T-cell (primary cell): ENCODE measurements at places on chromosomes 2 and 18.
A peak's percentile ranks its signal among the peaks of the same experiment; 100 is the strongest.

GRCh38 chr18:70127359-70127758 lies 78.1 kb downstream of the RTTN start:
- no peaks in the 10 kb centered on the region for H3K4me1 ChIP-seq
- H3K27ac ChIP-seq, result no peak overlapping the region
- no peak for DNase-seq
- no peaks in the 10 kb centered on the region for H3K27me3 ChIP-seq
- H3K4me3 ChIP-seq, result no peak overlapping the region

DNA sequence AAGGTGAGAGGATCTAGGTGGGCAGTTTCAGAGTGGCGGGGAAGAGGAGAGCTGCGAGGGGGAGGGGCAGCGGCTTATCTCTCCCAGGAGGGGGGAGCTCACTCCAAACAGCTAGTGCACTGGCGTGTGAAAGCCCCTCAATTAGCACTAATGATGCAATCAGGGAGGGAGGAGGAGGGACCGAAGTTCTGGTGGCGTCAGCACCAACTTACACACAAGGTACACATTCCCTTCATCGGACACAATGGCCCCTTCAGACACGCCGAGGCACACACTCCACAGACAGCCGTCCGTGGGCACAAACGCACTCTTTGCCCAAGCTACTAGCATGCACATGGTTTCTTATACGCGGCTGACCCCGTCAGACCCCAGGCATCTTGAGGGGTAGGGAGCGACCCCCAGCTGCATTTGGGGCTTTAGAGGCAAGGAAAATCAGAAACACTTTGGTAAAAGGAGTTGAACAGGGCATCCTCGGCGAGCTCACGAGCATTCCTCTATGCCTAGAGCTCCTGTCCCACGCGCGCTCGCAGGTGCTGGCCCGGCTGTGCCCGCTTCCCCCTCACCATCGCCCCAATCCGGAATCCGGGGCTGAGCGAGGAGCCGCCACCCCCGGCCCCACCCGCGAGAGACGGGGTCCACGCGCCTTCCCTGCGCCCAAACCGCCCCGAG lies 868 bp upstream of the PKDCC start:
- peaks cover 3% of the 10 kb centered on the region for H3K27me3 ChIP-seq
- H3K4me1 ChIP-seq, result peaks cover 14% of the 10 kb centered on the region
- H3K36me3 ChIP-seq, result no peaks in the 10 kb centered on the region

DNA sequence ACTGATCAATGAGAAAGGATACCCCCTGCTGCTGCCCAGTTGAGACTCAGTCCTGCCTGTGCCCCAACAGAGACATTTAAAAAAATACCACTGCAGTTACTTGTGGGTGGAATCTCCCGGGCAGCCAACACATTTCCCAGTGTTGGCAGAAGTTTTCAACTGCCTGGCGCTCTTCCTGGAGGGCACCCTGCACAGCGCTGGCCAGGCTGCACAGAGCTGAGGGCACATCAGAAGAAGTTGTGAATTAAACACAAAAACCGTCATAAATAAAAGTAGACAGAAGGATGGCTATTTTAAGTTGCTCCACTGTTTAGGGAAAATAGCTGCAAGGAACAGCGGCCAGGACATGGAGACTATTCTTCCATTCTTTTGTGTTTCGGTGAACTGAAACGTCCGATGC lies 110.2 kb upstream of the THOC1 start:
- no peaks in the 10 kb centered on the region for H3K4me1 ChIP-seq
- no peaks in the 10 kb centered on the region for H3K27me3 ChIP-seq
- DNase-seq, result no peak
- H3K4me3 ChIP-seq, result no peak overlapping the region
- no peak overlapping the region for H3K27ac ChIP-seq

- H3K27ac ChIP-seq, result no peak overlapping the region
- no peaks in the 10 kb centered on the region for H3K36me3 ChIP-seq
Observed at GRCh38 chr2:152564754-152565551, 152.3 kb downstream of the PRPF40A start.

GRCh38 chr2:96801786-96802595 lies 14.1 kb upstream of the CNNM3 start:
- H3K27me3 ChIP-seq, result no peaks in the 10 kb centered on the region
- peak overlapping the region; percentile 46 for H3K27ac ChIP-seq
- DNase-seq, result no peak
- no peak overlapping the region for H3K4me3 ChIP-seq

- H3K27me3 ChIP-seq, result no peaks in the 10 kb centered on the region
- H3K4me3 ChIP-seq, result no peak overlapping the region
- no peaks in the 10 kb centered on the region for H3K4me1 ChIP-seq
- H3K36me3 ChIP-seq, result no peaks in the 10 kb centered on the region
- H3K27ac ChIP-seq, result no peak overlapping the region
- no peak for DNase-seq
Observed at GRCh38 chr18:46953195-46953594, 35.8 kb downstream of the KATNAL2 start.

DNA sequence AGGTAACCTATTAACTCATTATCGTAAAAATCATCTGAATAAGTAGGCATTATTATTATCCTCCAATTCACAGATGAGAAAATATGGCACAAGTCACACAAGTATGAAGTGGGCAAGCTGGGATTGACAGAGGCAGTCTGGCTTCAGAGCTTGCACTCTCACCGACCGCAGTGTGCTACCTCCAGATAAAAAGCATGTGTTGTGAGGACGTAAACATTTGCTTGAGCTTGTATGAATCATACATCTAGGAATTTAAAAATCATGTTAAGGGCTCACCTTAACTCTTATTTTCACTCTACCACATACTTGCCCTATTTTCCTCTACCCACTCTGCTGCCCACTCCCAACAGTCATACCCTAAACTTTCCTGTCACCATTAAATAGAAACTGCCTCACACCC lies 65.3 kb upstream of the AMMECR1L start:
- H3K4me3 ChIP-seq, result no peak overlapping the region
- peaks cover 79% of the 10 kb centered on the region for H3K36me3 ChIP-seq
- no peak for DNase-seq
- no peaks in the 10 kb centered on the region for H3K4me1 ChIP-seq
- no peaks in the 10 kb centered on the region for H3K27me3 ChIP-seq
- no peak overlapping the region for H3K27ac ChIP-seq

DNA sequence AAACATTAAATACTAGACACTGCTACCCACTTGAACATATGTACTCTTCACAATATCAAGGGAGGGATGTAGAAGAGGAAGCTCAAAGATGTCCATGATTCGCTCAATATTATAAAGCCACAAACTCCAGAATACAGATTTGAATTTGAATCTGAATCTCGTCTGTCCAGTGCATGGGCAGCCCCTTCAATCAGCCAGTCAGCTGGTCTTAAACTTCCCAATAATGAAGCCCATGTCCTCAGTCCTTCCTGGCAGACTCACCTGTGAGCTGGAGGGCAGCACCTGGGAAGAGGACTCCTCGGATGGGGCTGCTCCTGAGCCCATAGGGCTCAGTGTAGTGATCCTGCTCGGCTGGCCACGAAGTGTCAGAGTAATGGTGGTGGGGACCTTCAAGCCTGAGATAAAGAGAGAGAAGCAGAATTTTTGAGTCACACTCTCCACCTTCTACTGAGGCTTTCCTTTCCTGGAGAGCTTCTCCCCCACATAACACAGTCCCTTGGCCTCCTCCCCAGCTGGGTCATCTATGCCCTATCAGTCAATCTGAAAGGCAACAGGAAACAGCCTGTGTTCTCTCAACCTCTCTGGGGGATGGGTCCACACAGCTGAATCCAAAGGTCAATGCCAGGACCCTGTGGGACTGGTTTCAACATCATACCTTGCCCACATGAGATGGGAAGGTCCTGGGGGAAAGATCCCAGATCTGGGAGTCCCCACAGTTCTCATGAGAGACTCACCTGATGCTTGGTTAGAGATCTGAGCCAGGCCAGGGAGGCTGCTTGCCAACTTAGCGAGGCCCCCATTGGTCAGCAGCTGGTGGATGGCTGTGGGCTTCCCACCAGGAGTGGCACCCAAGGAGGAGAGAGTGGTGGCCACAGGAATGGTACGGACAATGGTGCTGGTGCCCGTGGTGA lies 36.5 kb downstream of the KANSL3 start:
- H3K4me1 ChIP-seq, result no peaks in the 10 kb centered on the region
- peaks cover 12% of the 10 kb centered on the region for H3K36me3 ChIP-seq
- H3K4me3 ChIP-seq, result no peak overlapping the region
- no peak for DNase-seq
- H3K27ac ChIP-seq, result no peak overlapping the region

GRCh38 chr18:37540424-37541138 lies 25.0 kb downstream of the CELF4 start:
- DNase-seq, result no peak
- H3K36me3 ChIP-seq, result no peaks in the 10 kb centered on the region
- H3K27me3 ChIP-seq, result peaks cover 49% of the 10 kb centered on the region
- no peaks in the 10 kb centered on the region for H3K4me1 ChIP-seq
- H3K27ac ChIP-seq, result no peak overlapping the region
- H3K4me3 ChIP-seq, result no peak overlapping the region

- H3K27me3 ChIP-seq, result no peaks in the 10 kb centered on the region
- no peak overlapping the region for H3K27ac ChIP-seq
- peaks cover 9% of the 10 kb centered on the region for H3K4me1 ChIP-seq
Observed at GRCh38 chr2:200968735-200969134, 5.3 kb upstream of the ORC2 start.

GRCh38 chr18:63562284-63562683 lies 20.1 kb downstream of the SERPINB12 start:
- no peaks in the 10 kb centered on the region for H3K27me3 ChIP-seq
- H3K36me3 ChIP-seq, result no peaks in the 10 kb centered on the region
- no peak overlapping the region for H3K4me3 ChIP-seq
- no peak overlapping the region for H3K27ac ChIP-seq
- no peak for DNase-seq

GRCh38 chr2:165594935-165595255 lies 125.4 kb downstream of the CSRNP3 start:
- no peaks in the 10 kb centered on the region for H3K4me1 ChIP-seq
- no peaks in the 10 kb centered on the region for H3K27me3 ChIP-seq
- no peaks in the 10 kb centered on the region for H3K36me3 ChIP-seq
- H3K27ac ChIP-seq, result no peak overlapping the region
- no peak overlapping the region for H3K4me3 ChIP-seq

DNA sequence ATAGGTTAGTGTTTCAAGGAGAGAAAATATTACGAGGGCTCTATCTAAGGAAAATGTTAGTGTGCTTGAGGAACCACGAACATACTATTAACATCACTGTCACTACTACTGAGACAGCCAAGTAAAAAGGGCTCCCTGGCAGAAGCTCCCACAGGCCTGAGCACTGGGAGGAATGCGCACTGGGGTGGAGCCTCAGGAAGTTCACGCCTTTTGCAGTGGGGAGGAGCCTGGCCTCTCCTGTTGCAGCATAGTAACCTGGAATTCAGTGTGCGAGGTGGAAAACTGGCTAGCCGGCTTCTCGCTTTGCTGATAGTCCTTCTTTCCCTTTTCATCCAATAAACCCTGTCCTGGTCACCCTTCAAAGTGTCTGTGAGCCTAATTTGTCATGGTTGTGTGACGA lies 250.3 kb downstream of the ERBB4 start:
- H3K27me3 ChIP-seq, result no peaks in the 10 kb centered on the region
- DNase-seq, result no peak
- H3K36me3 ChIP-seq, result no peaks in the 10 kb centered on the region
- no peak overlapping the region for H3K4me3 ChIP-seq
- H3K4me1 ChIP-seq, result no peaks in the 10 kb centered on the region
- H3K27ac ChIP-seq, result no peak overlapping the region
